HepG2 (cell line): ENCODE measurements at places on chromosomes 5 and 9. TPM values are rescaled to one million over a fixed set of nuclear protein-coding genes. Genes with fewer than 3 reads are reported as not detected.

GRCh38 chr9:35258660-35259474 lies 97.1 kb downstream of the UNC13B start:
- peak; percentile 71 for DNase-seq

RNF183 gene
- 0.13 TPM in 1 of 2 replicates, not detected in the other for total RNA-seq

FANCG gene
- total RNA-seq: 43.3 and 45.1 TPM in 2 replicates

GRCh38 chr5:52665559-52665958 lies 122.2 kb upstream of the ITGA1 start:
- DNase-seq: no peak

GRCh38 chr5:67358186-67358585 lies 161.6 kb upstream of the CD180 start:
- DNase-seq: no peak

DNA sequence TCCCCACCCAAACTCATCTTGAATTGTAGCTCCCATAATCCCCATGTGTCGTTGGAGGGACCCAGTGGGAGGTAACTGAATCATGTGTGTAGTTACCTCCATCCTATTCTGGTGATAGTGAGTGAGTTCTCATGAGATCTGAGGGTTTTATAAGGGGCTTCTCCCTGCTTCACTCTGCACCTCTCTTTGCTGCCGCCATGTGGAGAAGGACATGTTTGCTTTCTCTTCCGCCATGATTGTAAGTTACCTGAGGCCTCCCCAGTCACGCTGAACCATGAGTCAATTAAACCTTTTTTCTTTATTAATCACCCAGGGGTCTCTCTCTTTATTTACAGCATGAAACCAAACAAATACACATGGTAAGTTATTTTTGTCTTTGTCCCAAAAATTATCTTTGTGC lies 726.1 kb downstream of the CDH18 start:
- no peak for DNase-seq

DNA sequence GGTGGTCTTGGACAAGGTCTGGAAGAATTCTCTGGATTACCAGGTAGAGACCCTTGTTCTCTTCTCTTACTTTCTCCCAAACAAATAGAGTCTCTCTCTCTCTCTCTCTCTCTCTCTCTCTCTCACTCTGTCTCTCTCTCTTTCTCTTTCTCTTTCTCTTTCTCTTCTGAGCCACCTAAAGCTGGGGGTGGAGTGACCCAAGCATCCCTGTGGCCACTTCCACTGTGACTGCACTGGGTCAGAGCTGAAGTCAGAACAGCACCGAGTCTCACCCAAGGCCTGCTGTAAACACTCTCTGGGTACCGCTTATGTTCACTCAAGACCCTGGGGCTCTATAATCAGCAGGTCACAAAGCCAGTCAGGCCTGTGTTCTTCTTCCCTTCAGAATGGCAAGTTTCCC lies 513.7 kb downstream of the EBF1 start:
- DNase-seq: no peak

DNA sequence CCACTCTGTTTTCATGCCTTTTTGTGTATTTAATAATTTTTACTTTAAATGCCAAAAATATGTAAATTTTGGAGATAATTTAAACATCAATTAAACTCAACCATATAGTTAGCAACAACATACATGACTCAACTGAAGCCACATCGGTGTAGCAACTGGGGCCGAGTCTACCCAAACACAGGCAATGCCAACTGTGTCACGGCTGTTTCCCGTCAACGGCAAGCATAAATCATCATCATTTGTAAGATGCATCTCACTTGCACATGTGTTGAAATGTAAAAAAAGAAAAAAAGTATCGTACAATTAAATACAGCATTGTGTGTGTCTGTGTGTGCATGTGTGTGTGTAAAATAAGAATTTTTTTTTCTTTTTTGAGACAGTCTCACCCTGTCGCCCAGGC lies 160.1 kb upstream of the TAS2R1 start:
- DNase-seq: no peak

DNA sequence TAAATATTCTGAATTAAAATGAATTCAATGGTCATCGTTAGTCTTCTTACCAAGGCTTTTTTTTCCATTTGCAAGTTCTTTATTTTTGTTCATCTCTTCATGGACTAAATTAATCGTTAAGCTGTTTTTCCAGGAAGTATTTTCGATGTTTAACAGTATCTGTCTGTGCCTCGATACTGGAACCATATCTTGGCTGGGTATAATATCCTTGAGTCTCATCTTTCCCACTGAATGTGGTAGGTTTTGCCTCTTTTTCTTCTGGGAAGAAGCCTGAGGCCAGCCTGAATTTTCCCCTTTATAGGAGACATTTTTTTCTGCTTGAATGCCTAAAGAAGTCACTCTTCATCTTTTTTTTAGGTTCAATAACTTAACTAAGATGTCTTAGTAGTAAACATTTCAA lies 4.0 kb upstream of the SEPTIN8 start:
- DNase-seq: no peak

CNTNAP3B gene
- total RNA-seq: 1.2 and 3.8 TPM in 2 replicates

DNA sequence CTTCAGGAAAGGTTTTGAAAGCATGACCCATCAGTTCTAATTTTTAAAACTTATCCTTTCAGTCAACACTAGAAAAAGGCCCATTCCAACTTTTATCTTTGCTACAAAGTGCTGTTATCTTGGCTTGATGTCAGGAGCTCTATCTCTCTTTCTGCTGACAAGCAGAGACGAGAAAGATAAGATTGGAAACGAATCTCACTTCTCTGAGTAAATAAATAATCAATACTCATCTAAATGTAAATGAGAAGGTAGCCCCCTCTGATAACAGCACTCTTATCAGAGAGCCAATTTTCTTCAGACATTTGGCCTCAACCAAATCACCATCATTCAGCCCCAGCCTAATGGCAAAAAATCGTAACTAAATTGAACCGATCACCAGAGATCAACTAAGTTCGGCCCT lies 191.7 kb downstream of the MAPKAP1 start:
- DNase-seq: no peak

GRCh38 chr5:93513298-93513697 lies 67.7 kb downstream of the NR2F1-AS1 start:
- DNase-seq: no peak

DNA sequence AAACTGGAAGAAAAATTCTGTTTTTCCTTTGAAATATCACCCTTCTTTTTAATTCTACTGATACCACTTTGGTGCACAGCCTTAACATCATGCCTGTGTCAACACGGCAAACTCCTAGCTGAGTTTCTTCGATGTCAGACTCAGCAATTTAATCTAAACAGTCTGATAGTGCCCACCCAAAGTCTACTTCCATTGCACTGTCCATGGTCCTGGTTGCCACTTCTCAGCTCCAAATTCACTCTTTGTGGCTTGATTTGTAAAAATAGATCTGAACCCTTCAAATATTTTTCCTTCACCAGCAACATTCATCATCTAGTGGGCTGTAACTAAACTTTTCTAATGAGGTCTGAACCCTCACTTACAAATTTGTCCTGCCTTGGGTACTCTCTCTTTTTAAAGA lies 107.8 kb downstream of the NUDT12 start:
- no peak for DNase-seq

DNA sequence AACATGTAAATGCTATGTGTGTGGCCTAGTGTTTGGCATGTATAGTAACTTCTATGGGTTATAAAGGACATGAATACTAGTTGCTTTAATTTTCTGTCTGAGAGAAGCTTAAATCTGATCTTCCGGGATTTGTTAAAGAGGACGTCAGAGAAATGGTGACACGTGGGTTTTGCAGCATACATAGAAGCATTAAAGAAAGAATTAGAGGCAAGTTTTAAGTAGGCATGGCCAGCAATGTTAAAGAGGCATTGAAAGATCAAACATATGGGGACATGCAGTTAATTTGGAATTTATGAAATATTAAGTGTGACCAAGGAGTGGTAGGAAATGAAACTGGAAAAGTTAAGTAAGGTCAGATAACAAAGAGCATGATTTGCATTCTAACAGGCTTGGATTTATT lies 311.4 kb upstream of the RIOK2 start:
- no peak for DNase-seq

DNA sequence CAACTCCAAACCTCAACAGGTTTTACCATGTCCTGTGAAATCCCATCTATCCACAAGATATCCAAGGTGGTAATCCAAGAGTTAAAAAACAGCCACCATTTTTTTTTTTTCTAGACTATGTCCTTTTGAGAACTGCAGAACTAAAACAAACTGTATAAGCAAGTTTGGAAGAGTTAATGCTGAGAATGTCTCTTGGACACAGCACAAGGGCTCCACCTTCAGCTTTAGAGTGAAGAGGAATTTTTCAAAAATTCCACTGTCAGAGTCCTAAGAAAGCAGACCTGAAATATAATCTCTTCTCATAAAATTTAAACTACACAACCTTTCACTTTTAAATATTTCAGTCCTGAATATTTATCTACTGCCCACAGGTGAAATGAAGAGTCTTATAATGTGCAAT lies 167.8 kb upstream of the CCNG1 start:
- no peak for DNase-seq

TAF11L10 gene
- total RNA-seq: not detected in 2 replicates

GRCh38 chr9:83622433-83622938 lies 457 bp upstream of the IDNK start:
- DNase-seq: no peak

DNA sequence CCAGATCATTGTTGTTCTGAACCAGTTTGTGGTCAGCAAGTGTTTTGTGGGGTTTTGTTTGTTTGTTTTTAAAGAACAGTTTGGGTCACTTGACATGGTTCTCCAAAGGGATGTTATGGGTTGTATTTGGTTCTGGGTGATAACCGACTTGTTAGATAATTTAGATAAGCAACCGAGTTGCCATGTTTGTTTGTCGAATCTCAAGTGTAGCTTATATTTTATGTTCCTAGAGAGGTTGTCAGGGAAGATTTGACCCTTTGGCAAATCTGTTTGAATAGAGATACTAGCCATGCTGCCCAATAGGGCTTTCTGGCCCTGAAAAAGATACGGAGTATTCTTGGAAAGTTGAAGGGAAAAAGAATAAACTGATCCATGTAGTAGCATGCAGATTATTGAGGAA lies 12.2 kb upstream of the FGF18 start:
- DNase-seq: no peak

DNA sequence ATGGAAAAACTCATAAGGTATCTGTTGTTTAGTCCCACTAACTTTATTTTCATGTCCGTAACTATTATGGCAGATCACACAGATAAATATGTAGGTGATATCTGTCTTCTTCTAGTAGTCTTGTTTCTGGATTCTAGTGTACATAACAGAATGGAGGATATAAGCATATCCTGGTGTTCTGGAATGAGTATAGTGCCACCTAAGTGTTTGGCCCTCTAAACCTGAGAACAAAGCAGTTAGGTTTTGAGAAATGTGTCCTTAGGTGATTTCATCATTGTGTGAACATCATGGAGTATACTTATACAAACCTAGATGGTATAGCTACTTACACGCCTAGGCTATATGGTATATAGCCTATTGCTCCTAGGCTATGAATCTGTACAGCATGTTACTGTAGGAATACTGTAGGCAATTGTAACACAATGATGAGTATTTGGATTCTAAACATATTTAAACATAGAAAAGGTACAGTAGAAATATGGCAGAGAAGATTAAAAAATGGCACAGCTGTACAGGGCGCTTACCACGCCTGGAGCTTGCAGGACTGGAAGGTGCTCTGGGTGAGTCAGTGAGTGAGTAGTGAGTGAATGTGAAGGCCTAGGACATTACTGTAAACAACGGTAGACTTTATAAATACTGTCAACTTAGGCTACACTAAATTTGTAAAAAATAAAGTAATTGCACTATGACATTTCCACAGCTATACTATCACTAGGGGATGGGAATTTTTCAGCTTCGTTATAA lies 150.3 kb upstream of the SLC24A2 start:
- DNase-seq: no peak

ANKRD34B gene
- total RNA-seq: 0.04 and 0.06 TPM in 2 replicates

KIAA1958 gene
- total RNA-seq: 8.5 and 11.4 TPM in 2 replicates

DNA sequence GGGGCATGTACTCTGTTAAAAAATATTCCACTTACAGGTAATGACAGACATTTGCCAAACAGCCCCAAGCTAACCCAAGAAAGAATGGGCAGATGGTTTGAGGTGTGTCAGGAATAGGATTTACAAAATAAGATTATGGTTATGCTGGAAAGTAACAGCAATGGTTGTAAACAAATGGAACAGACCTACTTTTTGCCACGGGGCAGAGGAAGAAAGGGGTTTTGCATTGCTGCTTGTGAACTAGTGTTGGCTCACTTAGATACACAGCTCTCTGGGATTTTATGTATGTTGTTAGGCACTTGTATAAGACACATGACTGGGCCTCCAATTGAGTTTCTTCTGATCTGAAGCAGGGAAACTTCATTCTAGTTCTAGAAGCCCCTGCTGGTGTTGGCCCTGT lies 191.5 kb upstream of the GDNF start:
- no peak for DNase-seq

GRCh38 chr5:173229382-173229959 lies 5.5 kb downstream of the NKX2-5 start:
- no peak for DNase-seq

MELK gene
- 50.4 and 59.1 TPM in 2 replicates for total RNA-seq

DNA sequence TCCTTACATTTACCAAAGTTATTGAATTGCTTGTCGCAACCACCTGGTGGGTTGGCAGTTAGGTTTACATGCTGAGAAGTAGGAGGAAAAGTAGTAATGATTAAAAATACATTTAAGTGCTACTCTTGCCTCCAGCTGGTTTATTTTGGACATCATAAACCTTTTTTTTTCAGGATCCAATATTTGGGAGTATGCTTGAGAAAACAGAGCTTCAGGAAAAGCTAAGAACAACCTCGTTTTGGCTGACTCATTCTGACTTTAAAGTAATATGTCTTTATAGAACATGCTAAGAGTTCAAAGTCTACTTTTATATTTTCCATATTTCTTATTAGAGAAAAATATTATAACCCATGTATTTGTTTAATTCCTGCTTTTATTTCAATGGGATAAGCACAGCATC lies 41.7 kb upstream of the BNC2 start:
- no peak for DNase-seq

GRCh38 chr5:79962575-79963222 lies 28.4 kb downstream of the MTX3 start:
- no peak for DNase-seq

GRCh38 chr9:132990781-132991180 lies 12.3 kb downstream of the GFI1B start:
- DNase-seq: no peak

FAM153A gene
- not detected in 2 replicates for total RNA-seq

DNA sequence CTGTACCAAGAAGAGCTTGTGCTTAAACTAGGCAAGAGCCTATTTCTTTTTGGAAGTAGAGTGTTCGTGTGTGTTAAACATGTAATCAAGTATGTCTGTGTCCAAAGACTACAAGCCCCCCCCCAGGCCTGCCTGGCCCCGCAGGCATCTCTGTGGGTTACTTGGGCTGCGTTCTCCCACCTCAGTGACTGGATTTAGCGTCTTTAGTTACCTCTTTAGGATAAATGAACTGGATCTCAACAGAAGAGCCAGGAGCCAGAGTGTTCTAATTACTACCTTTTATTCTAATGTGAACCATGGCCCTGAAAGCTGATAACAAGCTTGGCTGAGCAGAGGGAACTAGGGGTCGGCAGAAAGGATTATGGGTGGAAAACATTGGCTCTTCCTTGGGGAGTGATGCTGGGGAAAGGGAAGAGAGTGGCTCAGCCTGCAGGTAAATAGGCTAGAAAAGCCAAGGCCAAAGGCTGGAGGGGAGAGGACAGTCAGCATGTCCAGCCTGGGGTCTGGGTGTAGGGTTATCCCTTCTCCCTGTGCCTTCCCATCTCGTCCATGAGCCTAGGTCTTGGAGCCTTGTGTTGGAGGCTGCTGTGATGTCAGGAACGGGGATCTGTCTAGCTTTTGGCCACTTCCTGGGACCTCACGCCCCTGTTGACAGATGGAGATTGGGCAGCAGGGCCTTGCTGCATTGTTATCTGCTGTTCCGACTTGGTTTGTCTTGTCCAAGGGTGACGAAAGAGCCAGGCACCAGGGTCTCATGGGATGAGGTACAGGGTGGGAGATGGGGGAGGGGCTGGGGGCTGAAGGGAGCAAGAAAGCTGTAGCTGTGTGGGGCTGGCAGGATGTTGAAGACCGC lies 11.1 kb downstream of the CD74 start:
- DNase-seq: no peak

FGD3 gene
- total RNA-seq: 0.84 and 1.1 TPM in 2 replicates
